ENCODE measurements at places on chromosomes 11 and 22.

DNA sequence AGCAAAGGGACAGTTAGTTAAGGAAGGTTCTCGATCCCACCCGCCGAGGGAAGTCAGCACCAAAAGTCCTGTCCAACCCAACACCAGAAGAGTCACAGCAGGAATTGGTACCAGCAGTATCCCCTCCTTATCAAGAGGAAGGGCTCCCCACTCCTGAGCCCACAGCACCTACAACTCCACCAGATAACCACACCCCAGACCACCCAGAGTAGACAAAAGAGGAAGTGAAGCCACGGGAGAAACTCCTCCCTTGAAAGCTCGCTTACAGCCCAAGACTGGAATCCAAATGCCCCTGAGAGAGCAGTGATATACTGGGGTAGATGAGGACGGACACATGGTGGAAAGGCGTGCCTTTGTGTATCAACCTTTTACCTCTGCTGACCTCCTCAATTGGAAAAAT is 7.3 kb upstream of the CD5 start:
- DNase-seq: no peak

DNA sequence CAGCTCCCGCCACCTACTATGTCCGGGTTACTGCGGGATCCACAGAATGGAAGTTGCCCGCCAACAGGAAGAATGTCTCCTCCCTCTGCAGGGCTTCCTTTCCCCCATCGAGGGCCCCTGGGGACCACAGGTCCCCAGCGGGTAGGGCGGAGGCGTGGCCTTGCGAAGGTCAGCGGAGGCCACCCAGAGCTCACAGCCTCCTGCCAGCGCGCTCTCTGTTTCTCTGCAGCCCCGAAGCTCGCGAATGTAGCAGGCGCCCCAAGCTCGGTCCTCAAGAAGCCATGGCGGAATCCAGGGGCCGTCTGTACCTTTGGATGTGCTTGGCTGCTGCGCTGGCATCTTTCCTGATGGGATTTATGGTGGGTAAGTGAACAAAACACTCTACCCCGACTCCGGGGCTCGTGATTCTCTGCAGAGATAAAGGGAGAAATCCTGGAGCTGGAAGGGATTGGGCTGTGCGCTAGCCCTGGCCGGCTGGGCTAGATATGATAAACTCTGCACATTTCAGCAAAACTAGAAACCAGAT is at the start of gene NAALAD2:
Gene NAALAD2, plus strand, starts transcription at position 186 of the 526 bp plus-strand sequence. Its CDS starts 96 bp downstream, at position 282.
- no peak for DNase-seq

DNA sequence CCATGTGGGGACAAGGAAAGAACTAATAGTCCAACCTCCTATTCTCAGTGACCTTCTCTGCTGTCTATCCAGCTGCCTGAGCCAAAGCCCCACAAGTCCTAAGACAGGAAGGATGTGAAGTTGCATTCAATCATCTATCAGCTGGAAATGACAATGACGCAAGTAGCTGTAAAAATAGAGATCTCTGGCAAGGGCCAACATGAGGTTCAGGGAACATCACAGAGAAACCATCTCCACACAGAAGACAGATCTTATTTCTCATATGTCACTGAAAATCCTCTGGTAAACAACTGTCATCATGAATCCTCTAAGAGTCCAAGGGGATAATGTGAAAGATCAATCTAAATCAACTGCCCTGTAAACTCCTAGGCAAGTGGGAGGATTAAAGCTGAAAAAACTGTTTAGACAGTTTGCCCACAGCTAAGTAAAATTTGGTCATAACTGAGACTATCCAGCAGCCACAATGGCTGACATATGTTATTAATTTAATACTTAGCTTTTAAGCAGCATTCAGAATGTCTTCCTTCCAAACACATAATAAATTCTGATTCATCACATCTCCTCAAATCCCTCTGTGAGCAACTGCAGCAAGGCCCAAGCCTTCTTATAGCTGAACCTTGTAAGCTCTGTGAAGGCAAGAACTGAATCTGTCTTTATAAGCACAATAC is 52.1 kb downstream of the ALG9 start:
- no peak for DNase-seq

DNA sequence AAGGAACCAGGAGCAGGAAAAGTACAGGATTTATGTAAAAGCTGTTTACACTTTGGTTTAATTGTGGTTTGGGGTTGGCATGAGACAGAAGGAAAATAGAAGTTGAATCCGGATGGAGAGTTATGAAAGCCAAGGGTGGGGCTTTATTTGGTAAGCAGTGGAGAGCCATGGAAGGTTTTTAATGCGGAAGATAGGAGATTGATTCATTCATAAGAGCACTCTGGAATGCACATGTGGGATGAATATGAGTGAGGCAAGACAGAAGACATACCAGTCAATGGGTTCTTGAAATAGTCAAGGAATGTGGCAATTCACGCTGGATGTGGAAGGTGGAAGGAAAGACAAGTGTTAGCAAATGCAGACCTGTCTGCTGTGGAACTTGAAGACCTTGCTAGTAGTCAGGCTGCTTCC is 9.3 kb upstream of the GLB1L3 start:
- no peak for DNase-seq

GRCh38 chr22:48782326-48782725 is 1045.3 kb downstream of the BRD1 start:
- DNase-seq: no peak

DNA sequence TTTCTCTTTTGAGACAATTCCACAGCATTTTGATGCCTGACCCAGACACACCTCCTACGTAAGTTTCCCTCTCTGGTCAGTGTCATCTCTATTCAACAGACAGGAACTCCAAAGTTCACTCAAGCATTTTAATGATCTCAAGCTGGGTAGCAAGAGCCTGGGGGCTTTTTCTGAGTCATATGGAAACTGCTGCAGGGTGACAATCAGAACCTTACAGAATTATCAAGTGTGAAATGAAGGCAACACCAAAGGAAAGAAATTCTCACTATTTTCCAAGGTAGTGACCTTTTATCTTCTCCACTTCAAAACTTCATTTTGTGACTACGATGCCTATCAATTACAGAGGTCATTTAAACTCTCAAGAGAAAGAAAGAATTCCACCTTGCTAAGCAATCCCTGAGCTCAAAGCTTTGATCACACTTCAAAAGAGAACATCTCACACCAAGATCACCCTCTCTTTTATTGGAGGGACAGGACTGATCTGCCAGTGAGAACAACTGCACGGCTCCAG is 229.0 kb upstream of the ZC3H12C start:
- no peak for DNase-seq

- no peak for DNase-seq
Observed at GRCh38 chr11:17394743-17395390, 6.4 kb upstream of the KCNJ11 start.

GRCh38 chr22:46841522-46841921 is 79.1 kb downstream of the TBC1D22A start:
- DNase-seq: no peak

DNA sequence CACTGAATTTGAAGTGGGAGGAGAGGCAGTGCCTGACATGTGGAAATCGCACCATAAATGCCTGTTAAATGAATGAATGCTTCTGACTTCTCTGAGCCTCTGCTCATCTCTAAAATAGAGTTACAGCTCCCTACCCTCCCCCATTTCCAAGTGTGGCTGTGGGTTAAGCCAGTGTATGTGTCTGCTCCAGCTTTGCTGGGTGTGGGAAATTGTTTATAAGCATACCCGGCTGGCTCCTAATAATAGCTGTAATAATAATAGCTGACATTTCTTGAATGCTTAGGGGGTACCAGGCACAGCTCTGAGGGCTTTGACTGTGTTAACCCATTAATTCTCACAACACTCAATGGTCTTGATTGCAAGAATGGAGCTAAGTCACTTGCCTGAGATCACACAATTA is 7.0 kb upstream of the FCHSD2 start:
- DNase-seq: no peak

- no peak for DNase-seq
Observed at GRCh38 chr11:2954263-2954662, 25.0 kb upstream of the PHLDA2 start.

DNA sequence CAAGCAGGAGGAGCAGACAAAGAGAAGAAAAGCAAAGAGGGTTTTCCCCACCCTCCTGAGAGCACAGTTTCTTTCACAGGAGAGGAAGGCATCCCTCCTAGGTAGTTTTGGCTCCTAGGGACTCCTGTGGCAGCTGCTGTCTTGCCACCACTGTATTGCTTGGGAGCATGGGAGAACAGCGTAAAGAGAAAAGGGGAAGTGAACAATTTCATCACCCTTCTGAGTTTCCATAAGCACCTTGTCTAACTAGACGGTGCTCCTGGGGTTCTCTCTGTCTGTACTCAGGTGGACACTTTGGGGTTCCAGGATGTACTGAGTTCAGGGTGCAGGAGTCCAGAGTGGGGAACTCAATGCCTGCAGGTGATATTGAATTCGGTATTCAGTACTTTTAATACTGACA is 1430.5 kb downstream of the TBC1D22A start:
- DNase-seq: no peak

- DNase-seq: peak; percentile 43
Observed at GRCh38 chr11:62664405-62665074, 470 bp downstream of the C11orf98 start.

GRCh38 chr11:118108513-118108912 is 21.8 kb upstream of the SMIM35 start:
- no peak for DNase-seq

DNA sequence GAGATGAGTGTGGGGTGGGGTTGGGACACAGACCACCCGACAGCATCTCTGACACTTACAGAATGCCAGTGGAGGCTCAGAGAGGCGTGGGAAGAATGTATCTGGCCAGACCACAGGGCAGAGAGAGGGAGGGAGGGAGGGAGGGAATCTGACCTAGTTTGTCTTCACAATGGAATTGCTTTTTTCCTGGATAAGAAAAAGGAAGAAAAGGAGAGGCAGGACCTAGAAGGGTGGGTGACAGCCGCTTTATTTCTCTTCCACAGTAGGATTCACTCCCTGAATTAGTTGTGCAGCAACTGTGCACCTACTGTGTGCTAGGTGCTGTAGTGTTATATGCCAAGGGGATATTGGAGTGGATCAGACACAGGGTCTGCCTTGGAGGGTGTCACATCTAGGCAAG is 3.7 kb downstream of the KCNK4 start:
- no peak for DNase-seq

DNA sequence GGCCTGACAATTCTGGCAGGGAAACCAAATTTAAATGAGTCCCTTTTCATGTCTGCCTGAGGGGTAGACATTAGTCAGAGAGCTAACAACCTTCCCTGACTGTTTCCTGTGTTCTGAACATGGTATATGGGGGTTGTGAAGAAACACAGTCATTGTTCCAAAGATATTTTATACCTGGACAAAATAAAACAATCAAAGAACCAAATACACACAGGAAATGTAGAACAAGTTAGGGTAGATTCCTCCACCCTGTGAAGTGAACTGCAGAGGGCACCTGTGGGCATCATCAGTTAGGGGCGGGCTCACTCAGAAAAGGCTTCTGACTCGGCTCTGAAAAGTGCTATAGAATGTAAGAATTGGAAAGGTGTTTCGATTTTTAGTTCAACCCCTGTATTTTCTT is 231.9 kb upstream of the CADM1 start:
- no peak for DNase-seq

DNA sequence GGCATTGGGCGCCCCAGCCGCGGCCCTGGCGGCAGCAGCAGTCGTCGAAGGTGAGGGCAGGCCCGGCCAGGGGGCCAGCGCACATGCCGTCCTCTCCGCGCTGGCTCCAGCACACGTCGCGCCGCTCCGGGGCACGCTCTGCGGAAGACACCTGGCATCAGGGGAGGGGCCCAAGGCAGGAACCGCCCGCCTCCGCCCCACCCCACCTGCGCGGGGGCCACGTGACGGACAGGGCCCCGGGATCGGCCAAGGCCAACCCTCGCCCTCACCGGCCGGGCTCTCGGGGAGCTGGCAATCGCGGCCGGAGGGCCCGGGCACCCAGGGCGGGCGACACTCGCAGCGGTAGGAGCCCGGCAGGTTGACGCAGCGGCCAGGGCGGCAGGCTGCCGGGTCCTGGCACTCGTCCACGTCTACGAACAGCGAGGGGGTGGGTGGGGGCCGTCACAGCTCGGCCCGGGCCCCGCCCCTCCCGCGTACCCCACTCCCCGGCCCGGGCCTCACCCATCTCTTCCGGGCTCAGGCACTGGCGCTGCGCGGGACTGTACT is 14.9 kb downstream of the SCYL1 start:
- no peak for DNase-seq

GRCh38 chr22:48832592-48832991 is 995.1 kb downstream of the BRD1 start:
- DNase-seq: no peak

DNA sequence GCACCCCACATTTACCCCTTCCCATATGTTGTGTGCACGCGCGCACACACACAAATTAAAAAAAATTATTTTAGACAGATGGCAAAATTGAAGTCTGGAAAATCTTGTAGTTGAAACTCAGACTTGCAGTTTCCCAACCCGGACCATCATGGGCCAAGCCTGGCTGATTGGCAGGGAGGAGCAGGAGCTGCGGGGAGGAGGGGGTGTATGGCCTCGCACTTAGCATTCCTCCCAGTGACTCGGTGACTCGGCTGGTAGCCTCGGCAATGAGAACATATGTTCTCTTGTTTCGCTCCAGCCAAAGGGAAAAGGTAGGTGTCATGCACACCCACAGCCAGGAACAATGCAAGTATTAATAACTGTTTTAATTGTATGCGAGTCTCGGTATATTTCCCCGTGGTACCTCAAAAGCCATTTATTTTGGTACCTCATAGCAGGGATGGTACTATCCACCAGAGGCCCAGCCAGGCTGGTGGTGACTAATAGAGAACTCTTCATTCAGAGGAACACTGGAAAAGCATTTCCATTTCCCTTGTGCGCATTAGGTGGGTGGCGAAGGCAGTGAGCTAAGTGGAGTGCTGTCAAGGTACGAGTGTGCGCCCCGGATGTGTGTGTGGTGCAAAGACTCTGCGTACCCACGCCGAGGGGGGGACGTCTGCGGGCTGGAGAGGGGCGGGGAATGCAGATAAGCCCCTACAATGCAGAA is 92.5 kb downstream of the DSCAML1 start:
- no peak for DNase-seq

DNA sequence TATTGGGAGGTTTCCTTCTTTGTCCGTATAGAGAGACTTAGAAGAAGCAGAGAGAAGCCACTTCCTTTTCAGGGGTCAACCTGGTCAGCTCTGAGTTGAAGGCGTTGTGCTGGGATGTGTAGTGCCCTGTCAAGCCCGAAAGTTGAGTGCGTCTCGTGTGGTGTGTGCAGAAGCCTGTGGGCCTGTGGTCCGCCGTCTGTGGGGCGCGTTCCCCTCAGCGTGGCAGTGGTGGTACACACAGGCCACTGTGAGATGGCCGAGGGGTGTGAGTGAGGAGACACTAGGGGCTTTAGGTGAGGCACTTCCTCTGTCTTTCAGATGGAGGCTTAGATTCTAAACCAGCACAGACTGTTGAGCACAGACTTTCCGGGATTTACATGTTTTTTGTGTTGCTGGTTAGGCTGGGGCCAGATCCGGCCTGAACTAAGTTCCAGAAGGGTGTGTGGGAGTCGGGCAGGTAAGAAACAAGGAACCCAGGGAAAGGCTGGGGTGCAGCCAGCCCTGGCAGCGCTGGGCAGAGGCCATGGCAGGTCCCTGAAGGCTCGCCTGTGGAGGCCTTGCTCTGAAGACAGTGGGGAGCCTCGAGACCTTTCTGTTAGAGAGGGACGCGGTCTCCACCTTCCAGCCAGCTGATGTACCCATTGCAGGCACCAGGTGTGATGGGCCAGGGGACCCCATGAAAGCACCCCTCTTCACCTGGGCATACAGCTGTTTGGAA is 194.2 kb downstream of the TBC1D22A start:
- DNase-seq: no peak

- no peak for DNase-seq
Observed at GRCh38 chr11:35546317-35546716, 20.9 kb upstream of the PAMR1 start.

Data from CD4-positive, alpha-beta T cell (primary cell).